ENCODE measurements at places on chromosomes 11 and 22.
A peak's percentile ranks its signal among the peaks of the same experiment; 100 is the strongest.

DNA sequence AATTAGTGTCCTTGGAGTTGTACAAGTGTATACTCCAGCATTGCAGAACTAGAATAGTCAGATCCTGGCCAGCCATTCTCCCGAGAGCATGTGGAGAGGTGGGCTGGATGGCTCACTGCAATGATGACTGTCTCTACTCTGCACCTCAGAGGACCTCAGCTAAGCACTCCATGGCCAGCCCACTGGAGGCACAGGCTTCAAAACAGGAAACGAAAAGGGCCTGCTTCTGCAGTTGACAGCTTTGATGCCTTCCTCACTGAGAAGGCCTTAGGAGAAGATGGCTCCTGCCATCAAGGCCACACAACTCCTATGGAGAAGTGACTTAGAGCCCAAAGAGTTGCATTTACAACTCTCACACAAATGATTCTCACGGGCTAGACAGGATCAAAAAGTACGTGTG, 9.1 kb downstream of the POLD4 start:
- no peak for DNase-seq

DNA sequence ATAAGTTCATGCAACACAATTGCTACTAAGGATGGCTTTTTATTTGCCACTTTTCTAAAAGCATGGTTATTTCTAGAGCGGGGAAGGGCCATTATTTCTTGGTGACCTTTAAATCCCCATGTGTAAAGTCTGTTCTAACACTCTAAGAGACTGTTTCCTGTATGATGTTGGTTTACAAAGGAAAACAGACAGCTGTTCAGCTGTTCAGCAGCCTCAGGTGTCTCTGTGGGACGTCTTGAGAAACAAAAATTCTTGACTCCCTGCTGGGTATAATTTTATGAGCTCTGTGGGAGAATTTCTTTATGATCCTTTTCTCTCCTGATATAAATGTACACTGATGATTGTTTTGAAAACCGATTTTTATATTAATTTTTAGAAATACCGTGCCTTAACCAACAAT, 13.9 kb downstream of the MUC15 start:
- no peak for DNase-seq

- DNase-seq = peak; percentile 80
Measured at GRCh38 chr11:10659339-10660216, 34.0 kb downstream of the IRAG1 start.

GRCh38 chr11:76918941-76919386, 58.2 kb downstream of the ACER3 start:
- peak; percentile 21 for DNase-seq

DNA sequence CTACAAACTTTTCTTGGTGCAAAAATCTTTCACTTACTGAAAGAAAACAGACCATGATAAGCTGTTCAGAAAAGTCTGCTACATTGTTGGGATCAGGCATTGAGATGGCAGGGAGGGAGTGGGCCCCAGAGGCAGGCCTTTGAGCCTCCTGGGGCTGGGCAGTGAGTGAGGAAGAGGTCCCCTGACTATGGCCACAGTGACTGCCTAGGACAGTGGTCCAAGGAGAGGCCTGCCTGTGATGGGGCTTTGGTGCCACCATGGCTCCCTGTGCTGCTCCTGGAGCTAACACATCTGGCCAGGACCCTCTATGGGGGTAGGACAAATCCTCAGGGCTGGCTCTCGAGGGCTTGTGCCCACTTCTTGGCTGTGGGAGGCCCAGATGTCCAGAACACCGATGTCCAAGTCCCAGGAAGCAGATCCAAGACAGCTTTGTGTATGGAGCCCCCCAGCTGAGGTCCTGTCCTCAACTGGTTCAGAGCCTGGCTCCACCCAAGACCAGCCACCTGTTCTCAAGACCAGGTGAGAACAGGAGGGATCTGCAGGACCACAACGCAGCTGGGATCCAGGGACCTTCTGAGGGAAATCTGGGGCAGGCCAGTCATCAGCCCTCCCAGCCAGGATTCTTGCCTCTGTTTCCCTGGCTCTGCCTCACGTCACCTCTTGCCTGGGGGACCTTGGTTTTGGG, 36.9 kb downstream of the PPM1F start:
- no peak for DNase-seq

DNA sequence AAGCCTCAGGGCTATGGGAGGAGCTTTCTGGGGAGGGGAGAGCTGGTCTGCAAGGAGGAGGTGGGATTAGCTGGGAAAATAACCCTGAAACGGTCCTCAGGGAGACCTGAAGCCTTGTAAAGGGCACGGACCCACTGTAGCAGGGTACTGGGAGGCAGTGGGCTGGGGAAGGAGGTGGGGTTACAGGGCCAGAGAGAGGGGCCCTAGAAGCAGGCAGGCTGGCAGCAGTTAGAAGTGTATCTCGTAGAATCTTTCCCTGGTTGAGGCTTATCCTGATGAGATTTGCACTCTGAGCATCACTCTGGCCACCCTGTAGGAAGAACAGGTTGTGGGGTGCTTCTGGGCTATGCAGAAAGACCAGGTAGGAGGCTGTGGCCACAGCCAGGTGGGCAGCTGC, 29.6 kb downstream of the FBLN1 start:
- DNase-seq = no peak

GRCh38 chr11:88208745-88209144, 33.5 kb upstream of the RAB38 start:
- DNase-seq = no peak

- no peak for DNase-seq
Measured at GRCh38 chr11:134841411-134841810, 429.4 kb upstream of the B3GAT1 start.

DNA sequence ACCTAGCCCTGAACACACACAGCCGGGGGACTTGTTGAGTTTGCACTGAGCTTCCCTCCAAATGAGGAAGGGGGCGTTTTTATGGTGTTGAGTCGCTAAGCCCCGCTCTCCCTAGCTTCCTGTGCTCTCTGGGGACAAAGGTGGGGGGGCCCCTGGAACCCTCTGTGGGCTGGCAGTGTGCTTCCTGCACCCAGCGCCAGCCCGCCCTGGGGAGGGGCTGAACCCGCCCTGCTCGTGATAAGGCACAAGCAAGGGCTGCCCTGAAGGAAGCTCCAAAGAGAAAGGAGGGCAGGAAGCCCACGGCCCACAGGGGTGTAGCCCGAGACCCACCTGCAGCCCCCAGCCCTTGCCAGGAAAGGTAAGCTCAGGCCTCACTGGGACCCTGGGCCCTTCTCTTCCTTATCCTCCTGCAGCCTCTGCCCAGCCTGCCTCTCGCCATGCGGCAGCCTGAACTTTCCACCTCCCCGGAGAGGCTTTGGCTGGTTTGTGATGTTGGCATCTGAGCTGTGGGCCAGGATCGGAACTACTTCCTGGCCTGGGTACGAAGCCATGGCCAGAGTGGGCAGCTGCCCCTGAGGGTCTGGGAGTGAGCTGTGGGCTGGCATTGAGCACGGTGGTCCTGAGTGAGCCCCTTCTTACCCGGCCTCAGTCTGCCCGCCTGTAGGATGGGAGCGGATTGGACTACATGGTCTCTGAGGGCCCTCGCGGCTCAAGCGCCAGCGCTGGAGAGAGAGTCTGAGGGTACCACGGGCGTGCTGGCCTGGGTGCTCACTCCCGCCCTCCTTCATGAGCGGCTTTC, at the start of gene FERMT3:
FERMT3 (plus strand) TSS at position 265 of the 799 bp plus-strand sequence. CDS start 644 bp downstream, outside the sequence.
- DNase-seq = no peak

DNA sequence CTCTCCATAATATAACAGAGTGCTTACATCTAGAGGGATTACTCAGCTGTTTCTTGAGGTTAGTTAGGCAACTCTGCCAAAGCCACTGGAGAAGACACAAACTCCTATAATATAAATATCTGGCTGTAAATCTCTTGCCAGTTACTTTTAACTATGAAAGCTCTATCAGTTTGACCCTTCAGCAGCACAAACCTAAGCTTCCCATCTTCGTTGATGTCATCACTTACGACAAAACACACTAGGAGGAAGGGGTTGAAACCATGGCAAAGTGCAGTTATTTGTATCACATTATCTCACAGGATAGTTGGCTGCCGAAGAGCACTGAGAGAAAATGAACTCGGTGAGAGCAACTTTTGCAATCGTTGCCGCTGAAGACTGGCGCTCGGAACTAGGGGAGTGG, 922.1 kb downstream of the OPCML start:
- DNase-seq = no peak

DNA sequence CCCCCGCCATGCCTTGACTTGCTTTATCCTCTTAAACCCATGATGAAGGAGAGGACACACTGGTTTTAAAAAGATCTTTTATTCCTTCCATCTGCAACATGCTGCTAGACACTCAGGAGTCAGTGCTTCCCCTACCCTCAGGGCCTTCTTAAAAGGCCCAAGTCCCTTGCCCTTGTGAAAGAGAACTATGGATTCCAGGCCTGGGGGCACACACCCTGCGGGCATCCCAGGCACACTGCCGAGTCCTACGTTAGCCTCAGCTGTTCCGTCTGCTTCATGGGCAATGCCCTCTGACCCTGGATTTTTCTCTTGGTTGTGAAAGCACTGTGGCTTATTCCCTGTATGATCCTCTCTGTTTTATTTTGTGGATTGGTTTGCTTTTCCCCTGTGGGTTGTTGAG, 35.1 kb upstream of the RAB1B start:
- DNase-seq = no peak

- no peak for DNase-seq
Measured at GRCh38 chr11:6402561-6402981, 12.3 kb downstream of the SMPD1 start.

DNA sequence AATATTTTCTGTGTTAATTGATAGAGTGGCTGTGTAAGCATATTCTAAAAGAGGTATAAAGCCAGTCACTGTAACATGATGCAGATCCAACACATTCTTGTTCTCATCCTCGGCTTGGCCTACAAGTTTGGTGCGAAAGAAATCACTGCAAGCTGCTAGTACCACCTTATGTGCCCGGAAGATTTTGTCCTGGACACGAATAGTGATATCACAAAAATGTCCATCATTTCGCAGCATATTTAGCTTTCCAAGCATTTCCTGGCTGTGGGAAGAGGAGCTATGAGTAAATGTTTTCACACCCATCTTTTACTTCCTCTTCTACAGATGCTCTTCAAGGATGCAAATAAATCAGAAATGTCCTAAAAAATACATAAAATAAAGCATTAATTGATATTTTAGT, 53.1 kb downstream of the ZBTB44 start:
- DNase-seq = no peak

- no peak for DNase-seq
Measured at GRCh38 chr11:77758331-77758730, 62.2 kb downstream of the RSF1 start.

GRCh38 chr11:46832511-46833214, 13.4 kb downstream of the CKAP5 start:
- no peak for DNase-seq

DNA sequence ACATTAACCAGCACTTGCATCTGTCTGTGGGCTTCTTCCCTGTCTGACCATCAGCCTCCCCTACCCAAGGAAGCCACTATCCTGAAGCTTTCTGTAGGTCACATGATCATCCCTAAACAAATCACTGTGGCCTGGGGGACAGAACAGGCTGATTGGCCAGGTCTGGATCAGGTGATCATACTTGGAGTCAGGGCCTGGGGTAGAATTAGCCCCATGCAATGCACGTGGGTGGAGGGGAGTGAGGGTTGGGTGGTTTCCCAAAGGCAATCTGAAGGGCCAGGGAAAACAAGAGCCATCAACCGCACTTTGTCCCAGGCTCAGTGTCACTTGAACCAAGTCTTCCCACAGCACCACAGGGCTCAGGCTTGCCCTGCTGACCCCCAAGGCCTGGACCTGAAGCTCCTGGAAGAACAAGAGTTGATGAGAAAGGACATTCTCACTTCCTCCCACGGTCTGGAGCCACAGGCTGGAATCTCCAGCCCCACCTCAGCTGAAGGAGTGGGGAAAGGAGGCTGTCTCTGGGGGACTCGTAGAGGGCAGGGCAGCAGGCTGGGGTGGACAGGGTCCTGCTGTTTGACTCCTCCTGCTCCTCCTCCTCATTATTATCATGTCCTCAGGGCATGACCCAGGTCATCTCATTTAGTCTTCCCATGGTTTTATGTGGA, 31.5 kb upstream of the TSPAN18 start:
- DNase-seq = no peak

DNA sequence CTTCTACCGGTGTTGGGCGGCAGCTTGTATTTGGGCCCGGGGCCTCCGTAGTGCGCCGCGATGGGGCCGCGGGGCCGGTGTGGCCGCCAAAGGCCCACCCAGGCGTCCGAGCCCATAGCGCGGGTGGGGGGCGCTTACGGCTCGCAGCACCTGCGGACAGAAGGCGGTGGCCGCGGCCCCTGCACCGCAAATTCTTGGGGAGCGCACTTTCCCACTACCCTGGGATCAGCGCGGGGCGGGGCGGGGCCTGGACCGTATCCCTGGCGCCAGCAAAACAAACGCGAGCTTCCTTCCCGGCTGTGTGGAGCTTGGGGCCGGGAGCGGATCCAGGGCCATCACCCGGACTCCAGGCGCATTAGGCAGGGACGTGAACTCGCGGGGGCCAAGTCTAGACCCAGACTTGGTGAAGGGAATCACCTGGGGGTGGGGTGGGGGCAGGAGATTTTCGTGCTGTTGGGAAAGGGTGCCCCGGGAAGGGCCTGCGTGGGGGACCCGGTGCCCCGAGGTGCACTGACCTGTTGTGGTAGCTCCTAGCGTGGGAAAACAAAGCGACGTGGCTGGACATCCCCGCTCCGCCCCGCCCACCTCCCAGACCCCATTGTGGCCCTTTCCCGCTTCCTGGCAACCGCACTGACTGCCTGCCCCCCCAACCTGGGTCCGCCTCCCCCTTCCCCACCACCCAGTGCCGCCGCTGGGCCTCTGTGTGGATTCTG, 2.3 kb upstream of the TYMP start:
- DNase-seq = no peak

GRCh38 chr22:27952091-27952490, 33.0 kb upstream of the PITPNB start:
- peak; percentile 7 for DNase-seq

DNA sequence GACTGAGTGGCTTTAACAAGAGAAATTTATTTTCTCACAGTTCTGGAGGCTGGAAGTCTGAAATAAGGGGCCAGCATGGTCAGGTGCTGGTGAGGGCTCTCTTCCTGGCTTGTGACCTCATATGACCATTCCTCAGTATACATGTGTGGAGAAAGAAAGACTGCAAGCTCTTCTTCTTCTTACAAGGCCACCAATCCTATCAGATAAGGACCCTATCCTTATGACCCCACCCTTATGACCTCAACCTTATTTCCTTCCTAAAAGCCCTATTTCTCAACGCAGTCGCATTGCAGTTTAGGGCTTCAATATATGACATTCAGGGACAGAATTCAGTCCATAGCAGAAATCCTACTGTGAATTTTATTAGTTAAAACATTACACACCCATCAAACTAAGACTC, 124.4 kb upstream of the RAG2 start:
- no peak for DNase-seq

- DNase-seq = no peak
Measured at GRCh38 chr11:133803026-133803425, 42.3 kb downstream of the SPATA19 start.

GRCh38 chr11:59206635-59207034, 6.1 kb downstream of the MPEG1 start:
- DNase-seq = no peak

Data from kidney epithelial cell (primary cell).